ENCODE measurements at places on chromosomes 7 and 10.

- DNase-seq: no peak
These were observed 140.7 kb upstream of the CALCR start for GRCh38 chr7:93715234-93715633.

DNA sequence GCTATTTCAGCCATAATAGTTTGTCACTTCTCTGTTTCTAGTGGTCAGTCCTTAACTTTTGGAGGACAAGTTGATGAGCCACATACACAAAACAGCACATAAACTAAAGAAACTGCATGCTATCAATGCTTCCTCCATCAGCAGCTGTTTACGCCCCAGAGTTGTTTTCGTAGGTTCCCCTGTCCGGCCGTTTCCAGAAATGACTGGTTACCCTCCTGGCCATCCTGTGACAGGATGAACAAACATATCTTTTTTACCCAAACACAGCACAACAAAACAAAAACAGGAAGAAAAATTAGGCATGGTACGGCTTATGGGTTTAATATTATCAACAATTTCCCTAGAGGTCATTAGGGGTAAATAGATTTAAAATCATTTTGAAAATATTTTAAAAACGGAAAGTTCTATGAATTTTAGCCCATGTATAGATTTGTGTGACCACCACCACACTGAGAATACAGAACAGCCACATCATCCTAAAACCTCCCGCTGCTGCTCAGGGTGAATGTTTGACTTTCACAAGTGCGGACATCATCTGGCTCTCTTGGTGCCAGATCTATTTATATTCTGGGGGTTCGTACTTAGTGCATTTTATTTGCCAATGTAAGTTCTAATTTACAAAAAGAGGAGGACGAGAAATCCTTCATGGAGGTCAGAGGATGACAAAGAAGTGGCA, 74.8 kb downstream of the HIPK2 start:
- DNase-seq: no peak

DNA sequence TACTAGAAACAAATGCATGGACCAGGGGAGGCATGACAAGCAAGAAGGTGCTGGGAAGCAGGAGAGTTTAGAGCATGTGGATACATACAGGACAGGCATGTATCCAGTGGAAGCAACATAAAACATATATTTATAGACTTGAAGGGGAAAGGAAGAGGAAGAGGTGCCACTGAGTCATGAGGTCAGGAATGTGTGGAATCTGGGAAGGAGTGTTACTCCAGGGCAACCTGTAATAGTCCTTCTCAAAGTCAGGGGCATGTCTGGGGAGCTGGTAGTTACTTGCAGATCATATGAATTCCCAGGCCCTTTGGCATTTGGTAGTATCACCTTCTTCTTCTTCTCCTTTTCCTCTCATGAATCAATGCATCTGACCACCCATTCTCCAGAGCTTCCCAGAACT, 246.6 kb downstream of the XPNPEP1 start:
- no peak for DNase-seq

DNA sequence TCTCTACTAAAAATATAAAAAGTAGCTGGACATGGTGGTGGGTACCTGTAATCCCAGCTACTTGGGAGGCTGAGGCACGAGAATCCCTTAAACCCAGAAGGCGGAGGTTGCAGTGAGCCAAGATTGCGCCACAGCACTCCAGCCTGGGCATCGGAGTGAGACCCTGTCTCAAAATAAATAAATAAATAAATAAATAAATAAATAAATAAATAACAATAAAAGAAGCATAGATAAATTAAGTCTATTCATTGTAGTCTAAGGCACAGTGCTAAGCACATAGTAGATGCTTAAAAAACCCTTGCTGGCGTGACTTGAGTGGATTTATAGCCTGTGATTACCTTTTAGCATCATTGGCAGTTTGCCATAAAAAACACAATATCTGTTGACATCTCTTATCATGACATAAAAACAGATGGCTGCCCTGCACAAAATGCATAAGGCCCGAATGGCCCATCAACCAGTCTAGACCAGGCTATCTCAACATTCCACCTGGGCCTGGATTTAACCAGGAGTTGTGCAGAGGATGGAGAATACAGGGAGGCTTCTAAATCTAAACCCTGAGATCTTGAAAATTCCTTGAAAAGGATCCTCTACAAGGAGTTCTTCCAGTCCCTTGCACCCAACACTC, 94.9 kb downstream of the PRLHR start:
- no peak for DNase-seq

DNA sequence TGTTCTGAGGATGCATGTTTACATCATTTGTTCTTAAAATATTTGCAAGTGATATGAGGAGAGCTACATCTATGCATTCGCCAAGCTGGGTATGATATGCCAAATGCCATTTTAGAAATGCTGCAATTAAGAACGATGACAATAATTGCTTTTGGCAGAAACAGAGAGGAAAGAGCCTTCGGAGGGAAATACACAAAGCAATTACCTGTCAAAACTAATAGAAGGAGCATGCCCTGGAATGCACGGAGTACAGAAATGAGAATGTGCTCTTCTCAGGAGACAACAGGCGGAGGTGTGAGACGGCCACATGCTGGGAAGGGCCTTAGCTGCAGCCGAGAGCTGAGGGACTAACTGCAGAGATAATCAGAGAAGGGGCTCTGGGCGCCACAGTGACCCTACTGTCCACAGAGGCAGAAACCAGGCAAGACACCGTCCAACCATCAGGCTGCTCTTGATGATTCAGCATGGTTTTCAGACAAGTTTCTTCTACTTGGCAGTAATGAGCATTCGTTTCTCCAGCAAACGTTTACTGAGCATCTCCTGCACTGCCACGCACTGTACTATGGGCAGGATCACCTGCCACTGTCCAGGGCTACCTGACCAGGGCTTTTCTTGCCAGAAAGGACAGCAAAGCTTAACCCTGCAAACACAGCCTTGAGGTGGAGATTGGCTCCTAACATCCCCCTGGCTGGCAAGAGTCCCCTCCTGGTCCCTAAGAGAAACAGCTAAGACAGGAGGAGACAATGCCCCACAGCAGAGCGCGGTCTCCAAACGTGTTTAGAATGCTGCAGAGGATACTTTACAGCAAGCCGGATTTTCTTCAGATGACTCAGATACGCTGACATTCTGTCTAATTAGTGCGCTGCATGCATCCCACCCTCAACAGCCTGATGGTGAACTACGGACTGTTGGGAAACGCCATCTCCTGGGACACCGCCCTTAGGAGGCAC, 18.1 kb downstream of the VIPR2 start:
- peak; percentile 39 for DNase-seq

DNA sequence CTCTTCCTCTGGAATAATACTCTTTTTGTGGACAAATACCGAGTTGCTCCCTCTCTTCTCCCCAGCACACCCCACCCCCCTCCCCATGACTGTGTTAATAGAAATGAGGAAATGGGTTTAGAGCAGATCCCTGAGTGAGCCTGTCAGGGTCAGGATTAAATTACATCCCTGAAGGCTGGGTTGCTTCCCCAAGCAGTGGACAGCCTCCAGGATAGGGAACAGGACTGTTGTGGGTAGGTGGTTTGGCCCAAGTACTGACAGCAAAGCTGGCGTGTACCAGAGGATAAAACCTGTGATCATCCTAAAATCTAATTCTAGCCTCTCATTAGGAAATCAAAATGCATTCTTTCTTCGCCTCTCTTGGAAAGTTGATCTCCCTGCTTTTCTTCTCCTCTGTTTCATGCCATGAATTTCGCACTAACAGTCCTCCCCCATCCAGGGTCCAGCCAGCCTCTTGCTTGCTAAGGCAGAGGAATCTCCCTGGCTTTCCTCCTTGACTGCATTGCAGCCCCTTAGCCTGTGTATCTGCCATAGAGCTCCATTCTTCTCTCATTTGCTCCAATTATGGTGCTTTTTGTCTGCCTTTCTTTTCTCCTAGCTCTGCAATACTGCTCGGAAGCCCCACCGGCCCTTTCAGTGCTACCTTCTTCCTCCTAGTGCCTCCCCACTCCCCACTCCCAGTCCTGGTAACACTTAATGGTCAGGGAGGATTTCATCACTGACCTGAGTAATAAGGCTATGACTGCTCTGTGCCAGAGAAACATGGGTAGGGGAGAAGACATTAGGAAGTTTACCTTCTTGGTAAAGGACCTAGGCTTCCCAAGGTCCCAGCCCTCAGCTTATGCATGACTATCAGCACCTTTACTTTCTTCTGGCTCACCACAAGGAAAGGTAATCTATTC, 8.4 kb downstream of the LRRC4 start:
- DNase-seq: no peak
